ENCODE measurements at places on chromosomes 1 and 21.

DNA sequence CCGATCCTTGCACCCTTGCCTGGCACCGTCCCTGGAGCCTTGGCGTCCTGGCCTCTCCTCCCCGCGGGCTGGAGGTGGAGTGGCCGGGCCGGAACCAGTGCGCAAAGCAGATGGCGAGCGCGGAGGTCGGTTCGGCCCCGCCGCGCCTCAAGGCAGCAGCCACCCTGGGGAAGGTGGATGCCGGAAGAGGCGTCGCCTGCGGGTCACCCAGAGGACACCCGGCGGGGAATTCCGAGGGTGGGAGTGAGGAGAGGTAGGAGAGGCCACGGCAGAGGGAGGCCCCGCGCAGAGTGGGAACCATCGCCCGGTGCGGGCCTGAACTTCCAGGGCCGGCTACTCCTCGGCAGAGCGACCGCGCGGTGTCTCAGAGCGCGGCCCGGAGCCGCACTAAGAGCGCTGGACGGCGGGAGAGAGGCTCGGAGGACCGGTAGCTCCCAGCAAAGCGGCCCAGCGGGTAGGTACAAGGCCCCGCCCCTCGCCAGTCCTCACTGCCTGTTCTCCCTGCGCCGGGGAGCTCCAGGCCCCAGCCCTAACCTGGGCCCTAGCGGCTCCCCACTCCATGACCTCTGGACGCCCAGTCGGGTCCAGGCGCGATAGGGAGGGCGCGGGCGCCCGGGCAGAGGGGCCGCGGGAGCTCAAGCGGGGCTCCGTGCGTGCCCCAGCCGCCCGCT, at the start of gene RNF207:
TSS of gene RNF207 (plus strand) at position 271 of the 671 bp plus-strand sequence. CDS start 417 bp downstream, outside the sequence.
- peak; percentile 85 for DNase-seq

DNA sequence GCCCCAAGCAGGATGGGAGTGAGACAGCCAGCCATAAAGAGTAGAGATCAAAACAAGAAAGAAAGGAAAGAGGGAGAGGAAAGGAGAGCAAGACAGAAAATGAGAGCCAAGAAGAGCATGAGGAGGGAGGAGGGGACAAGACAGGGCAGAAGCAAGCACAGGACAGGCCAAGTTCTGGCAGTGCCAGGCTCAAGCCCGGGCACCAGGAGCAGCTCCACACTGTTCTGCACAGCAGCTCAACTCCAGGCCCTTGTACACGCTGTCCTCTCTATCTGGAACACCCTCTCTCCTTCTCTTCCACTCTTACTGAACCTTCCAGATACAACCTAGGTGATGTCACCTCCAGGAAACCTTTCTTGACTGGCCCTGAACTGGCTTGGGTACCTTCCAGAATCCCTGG, 11.7 kb downstream of the IFFO2 start:
- no peak for DNase-seq

GRCh38 chr1:206892351-206892984, 4.8 kb upstream of the IL24 start:
- DNase-seq, result no peak

DNA sequence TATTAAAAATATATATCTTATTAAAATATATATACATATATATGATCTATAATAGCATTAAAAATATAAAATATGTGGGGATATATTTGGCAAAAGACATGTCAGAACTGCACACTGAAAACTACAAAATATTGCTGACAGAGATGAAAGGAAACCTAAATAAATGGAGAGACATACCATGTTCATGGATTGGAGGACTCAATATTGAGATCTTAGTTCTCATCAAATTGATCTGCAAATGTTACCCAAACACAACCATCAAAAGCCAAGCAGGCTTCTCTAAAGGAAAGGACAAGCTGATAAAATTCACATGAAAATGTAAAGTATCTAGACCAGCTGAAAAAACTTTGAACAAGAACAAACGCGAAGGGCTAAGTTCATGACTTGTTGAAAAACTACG, 7.2 kb downstream of the NADK start:
- DNase-seq, result no peak

DNA sequence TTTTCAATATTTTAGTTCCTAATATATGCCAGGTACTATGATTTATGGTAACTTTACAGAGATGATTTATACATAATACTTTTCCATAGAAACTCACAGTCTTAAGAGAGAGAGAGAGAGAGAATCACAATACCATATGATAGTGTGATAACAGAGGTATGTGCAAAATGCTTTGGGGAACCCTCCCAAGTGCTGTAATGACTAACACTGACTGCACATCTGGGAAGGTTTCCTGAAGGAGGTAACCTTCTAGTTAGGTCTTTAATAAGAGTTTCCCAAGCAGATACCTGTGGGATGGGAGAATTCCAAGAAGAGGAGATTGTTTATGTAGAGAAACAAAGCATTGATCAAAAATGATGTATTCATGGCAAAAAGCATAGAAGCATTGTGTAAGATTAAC, 34.6 kb upstream of the PIGC start:
- no peak for DNase-seq

- DNase-seq, result no peak
These were observed 60.8 kb upstream of the PRRC2C start for GRCh38 chr1:171424494-171424893.

GRCh38 chr21:44497703-44498126, 42.3 kb downstream of the KRTAP10-1 start:
- no peak for DNase-seq

DNA sequence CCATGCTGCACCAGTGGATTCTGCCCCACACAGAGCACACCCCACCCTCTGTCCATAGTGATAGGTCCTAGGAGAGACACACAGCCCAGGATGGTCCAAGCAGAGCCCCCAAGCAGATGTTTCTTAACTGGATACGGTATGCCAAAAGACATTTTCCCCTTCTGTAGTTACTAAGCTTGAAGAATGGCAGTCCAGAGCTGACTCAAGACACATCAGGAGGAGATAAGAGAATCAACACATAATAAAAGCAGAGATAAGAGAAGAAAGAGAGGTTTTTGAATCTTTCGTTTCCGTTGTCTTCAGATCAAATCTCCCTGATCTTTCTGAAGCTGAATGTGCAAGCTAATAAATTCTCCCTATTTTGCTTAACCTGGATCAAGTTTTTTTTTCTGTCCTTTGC, 21.8 kb upstream of the CASQ2 start:
- no peak for DNase-seq

GRCh38 chr1:59478822-59479221, 181.9 kb downstream of the FGGY start:
- no peak for DNase-seq

DNA sequence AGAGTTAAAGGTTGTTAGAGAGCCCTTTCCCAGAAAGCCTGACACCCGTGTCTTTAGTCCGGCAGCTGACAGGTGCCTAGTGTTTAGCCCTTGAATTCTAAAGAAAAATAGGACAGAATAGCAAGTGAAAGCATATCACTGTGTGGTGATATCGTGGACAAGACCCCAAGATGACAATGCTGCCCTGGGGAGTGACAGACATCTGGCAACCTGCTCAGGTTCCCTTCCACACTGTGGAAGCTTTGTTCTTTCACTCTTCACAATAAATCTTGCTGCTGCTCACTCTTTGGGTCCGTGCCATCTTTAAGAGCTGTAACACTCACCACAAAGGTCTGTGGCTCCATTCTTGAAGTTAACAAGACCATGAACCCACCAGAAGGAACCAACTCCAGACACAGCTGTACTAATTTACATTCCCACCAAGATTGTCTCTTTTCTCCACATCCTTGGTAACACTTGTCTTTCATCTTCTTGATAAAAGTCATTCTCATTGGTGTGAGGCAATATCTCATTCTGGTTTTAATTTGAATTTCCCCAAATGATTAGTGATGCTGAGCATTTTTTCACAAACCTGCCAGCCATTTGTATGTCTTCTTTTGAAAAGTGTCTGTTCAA, 107.6 kb upstream of the SGIP1 start:
- no peak for DNase-seq

GRCh38 chr1:222582099-222582774, 7.5 kb downstream of the TAF1A start:
- DNase-seq, result no peak

DNA sequence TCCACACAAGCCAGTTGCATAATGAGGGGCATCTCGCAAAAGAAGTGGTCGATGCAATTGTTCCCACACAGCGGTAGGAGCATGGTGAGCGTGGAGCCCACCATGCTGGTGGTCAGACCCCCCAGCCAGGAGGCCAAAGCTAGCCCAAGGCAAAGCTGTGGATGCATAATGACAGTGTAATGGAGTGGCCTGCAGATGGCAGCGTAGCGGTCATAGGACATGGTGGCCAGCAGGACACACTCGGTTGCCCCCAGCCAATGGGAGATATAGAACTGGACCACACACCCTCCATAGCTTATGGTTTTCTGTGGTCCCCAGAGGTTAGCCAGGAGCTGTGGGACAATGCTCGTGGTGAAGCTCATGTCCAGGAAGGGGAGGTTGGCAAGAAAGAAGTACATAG, 4.3 kb downstream of the OR2C3 start:
- no peak for DNase-seq

- DNase-seq, result no peak
These were observed 14.0 kb upstream of the RAP1A start for GRCh38 chr1:111605576-111605975.

DNA sequence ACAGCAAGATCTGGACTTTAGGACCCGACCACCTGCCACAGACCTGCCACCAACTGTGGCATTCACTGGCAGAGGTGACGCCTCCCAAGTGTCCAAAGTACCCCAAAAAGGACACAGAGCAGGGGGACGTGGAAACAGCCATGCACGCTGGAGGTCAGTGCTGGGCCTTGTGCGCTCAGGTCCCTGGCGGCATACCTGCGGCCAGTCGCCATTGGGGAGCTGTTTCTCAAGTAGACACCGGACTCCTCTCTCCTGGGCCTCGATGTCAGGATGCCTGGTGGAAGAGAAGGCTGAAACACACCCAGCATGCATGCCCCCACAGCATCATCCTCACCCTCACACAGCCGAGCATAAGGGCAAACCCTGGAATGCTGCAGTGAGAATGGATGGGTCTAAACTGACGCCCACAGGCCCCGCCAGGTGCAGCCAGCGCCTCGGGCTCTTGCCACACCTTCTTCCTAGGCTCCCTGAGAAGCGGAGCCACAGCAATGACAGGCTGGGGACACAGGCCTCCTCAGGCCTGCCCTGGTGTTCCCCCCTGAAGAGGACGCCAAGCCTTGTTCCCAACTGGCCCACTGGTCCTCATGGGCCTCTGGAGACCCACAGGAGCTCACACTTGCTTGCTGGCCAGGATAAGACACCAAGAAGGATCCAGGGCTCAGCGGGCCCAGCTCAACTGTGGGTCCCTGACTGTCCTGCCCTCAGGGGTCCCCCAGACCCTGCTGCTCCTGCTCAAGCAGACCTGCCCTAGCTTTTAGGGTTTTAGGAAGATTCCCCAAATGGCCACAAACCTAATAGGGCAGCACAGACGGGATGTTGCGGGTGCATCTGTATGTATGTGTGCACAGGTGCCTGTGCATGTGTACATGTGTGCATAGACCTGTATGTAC, 7.7 kb upstream of the SPATC1L start:
- DNase-seq, result peak; percentile 45

- no peak for DNase-seq
These were observed 167.2 kb upstream of the PTBP2 start for GRCh38 chr1:96554364-96554763.

GRCh38 chr1:3270403-3271245, 183.8 kb upstream of the ARHGEF16 start:
- DNase-seq, result no peak

DNA sequence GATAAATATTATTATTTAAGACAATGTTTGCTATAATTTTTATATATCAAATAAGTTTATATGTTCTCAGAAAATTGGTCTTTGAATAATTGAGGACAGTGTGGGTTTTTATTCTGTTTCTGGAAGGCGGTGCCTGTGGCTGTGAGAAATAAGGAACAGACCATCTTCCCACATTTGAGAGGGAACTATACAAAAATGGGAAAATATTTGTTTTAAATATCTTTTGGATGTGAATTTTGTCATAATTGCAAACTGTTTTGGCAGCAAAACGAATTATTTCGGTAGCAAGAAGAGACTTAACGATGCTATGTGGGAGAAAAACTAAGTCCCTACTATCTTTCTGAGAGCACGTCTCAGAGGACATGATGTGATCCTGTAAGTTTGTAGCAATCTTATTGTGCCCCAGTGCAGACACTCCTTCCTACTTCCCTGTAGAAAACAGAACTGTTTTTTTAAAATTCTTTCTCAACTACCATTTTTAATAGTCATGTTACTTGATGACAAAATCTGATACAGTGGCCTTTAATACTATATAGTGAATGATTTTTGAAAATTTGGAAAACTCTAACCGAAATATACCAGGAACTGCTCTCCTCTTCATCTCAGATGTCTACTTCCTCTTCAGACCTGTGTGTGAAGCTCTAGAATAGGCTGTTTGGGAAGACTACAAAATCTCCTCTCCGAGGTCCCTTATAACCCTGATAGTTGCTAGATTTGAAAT, 25.4 kb downstream of the PTPRC start:
- DNase-seq, result no peak

GRCh38 chr1:229132706-229133105, 138.2 kb upstream of the RAB4A start:
- no peak for DNase-seq

DNA sequence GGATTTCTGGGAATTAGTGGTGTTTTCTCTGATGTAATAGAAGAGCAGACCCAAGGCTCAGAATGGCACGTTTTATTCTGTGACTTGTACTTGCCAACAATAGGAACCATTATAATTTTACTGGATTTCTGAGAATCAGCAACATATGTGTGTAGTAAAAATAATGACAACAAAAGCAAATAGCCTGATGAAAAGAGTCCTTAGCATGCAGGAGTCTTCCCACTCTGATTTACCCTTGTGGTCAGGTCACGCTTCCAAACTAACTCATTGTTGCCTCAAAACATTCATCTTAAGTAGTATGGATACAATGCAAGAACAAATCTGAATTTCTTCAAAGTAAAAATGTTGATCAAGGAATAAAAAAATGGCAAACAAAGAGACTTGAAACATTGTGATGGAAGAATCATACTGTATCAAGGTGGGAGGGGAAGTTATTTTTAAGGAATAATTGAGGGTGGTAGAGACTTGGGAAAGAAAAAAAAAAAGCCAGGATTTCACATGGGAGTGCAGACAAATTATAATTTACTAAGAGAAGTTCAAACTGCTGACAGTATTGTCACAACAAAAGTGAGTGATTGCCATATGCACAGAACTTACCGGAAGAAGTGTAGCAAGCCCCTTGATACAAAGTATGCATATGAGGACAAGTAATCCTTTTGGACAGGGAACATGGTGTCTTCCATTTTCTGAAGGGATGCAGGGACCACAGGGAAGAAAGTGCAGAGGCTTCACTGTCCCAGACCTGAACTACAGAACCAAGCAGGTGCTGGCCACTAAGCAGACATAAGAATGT, 31.2 kb upstream of the RGL1 start:
- DNase-seq, result no peak

- peak; percentile 19 for DNase-seq
These were observed 28.0 kb upstream of the SMIM12 start for GRCh38 chr1:34887593-34887992.

DNA sequence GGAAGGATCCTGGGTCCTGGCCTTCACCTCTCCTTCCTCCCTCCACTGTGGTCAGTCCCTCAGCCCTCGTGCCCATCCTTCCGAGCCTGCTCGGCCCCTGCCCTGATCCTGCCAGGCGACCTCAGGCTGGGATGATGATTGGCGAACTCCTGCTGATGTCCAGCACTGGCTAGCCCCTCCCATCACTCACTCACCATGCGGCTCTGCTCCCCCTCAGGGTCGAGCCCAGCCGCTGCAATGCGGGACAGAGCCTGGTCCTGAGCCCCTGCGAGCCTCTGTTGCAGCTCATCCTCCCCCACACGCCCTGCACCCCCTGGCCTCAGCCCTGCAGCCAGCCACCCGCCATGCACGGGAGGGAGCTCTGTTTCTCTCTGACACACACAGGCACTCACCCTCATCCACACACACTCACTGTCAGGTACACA, 100.2 kb downstream of the DMRTB1 start:
- no peak for DNase-seq

Data from activated CD8-positive, alpha-beta memory T cell treated with anti-CD3 and anti-CD28 coated beads for 24 hours (primary cell).